Right ventricle myocardium superior (tissue), 1 donor: ENCODE measurements at places on chromosomes 7 and 10.

DNA sequence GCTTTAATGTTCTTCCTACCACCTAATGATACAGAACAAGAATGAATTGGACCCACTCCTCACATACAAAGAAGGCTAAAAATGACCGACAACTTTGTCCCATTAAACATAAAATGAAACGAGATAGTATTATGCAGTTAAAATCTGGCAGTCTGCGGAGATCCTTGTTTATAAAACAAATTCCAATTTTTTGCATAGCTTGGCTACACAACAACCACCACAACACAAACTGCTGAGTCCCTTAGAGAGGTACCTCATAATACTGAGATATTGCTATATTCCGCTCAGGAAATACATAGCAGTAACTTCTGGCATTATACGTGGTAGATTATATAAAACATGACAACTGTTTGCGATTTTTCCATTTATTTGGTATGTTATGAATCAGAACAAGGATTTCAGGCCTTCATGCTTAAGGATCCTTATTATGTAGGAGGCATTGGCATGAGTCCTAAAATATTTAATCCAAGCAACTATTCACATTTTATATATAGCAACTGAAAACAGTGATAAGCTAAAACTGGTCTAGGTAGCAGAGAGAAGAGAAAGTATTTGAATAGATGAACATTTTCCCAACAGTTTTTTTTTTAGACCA lies 96.0 kb downstream of the ANK3 start:
- no peak for DNase-seq

DNA sequence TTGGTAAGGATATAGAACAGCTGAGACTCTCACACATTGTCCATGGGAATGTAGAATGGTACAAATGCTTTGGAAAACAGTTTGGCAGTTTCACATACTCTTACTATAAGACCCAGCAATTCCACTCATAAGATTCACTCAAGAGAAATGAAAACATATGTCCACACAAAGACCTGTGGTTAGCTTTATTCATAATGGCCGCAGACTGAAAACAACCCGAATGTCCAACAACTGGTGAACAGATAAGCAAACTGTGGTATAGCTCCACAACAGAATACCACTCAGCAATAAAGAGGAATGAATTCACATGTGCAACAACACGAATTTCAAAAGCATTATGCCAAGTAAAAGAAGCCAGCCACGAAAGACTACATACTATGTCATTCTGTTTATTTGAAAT lies 33.5 kb upstream of the CUL1 start:
- DNase-seq = no peak

GRCh38 chr7:79790656-79791262 lies 337.3 kb upstream of the MAGI2 start:
- no peak for DNase-seq

GRCh38 chr7:7897949-7898515 lies 70.6 kb upstream of the GLCCI1 start:
- no peak for DNase-seq

- DNase-seq = no peak
Observed at GRCh38 chr7:157136372-157136771, 2.4 kb upstream of the UBE3C start.

DNA sequence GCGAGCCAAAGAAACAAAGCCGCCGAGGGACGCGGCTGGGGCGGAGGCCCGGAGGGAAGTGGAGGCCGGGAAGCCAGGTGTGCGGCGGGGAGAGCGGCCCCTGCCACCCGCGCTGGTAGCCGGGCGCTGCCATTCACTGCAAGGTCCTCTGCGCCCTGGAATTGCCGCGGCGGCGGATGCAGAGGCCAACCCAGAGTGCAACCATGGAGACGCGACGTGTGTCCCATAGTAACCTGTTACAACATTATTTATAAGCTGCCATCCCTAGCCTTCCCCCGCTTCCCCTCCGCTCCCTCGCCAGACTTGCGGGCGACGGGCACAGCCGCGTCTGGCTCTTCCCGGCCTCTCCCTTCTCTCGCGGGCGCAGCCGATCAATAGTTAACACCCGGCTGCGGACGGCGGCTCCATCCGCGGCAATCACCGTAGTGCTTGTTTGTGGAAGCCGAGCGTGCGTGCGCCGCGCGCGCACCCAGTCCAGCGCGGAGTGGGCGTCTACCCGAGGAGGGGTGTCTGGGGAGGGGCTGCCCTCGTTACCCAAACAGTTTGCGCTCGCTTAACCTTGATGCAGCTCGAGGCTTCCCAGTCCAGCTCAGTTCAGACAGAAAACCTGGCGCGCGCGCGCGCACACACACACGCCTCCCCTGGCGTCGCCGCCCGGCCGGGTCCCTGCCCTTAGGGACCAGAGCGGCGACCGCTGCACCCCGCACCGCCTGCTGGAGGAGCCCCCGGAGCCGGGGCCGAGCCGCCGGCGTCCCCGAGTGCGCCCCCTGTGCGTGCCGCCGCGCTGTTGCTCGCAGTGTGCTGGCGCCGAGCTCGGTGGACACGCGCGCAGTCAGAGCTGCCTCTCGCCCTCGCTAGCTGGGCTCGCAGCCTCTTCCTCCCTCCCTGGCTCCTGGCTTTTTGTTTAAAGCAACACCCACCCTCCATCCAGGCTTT lies 165.4 kb upstream of the DPP6 start:
- no peak for DNase-seq

GRCh38 chr7:17123020-17123419 lies 175.4 kb upstream of the AHR start:
- no peak for DNase-seq

GRCh38 chr10:77531441-77532001 lies 106.1 kb downstream of the KCNMA1 start:
- peak; percentile 61 for DNase-seq

- no peak for DNase-seq
Observed at GRCh38 chr7:46616636-46617035, 695.6 kb upstream of the IGFBP3 start.

DNA sequence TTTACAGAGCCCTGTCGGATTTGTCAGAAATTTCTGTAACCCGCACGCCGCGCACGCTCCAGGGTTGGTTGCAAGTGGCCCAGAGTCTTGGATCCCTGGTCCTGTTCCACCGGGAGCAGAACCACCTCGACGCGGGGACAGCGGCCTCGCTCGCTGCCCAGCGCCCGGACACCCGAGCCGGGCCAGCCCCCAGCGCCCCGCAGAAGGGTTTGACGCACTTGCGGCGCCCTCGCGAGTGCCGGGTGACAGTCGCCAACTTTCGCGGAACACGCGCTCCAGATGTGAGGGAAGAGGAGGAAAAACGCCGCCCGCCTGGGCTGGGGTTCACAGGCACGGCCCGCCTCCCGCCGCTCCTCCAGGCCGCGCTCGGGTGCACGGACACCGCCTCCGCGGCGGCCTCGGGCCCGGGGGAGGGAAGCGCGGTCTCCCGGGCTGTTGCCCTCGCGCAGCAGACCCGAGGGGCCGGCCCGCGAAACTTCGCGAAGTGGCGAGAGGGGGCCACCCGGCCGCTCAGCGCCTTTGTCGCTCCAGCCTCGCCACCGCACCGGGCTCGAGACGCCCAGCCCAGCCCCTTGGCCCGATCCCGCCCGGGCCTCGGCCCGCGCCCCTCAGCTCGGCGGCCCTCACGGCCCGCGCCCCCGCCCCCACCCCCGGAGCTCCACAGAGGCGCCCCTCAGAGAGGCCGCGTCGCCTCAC lies 514 bp downstream of the RNF216 start:
- DNase-seq = peak; percentile 72

- DNase-seq = peak; percentile 82
Observed at GRCh38 chr10:96765406-96766240, 45.3 kb upstream of the PIK3AP1 start.

GRCh38 chr10:4767033-4767814 lies 58.8 kb upstream of the AKR1E2 start:
- DNase-seq = no peak

DNA sequence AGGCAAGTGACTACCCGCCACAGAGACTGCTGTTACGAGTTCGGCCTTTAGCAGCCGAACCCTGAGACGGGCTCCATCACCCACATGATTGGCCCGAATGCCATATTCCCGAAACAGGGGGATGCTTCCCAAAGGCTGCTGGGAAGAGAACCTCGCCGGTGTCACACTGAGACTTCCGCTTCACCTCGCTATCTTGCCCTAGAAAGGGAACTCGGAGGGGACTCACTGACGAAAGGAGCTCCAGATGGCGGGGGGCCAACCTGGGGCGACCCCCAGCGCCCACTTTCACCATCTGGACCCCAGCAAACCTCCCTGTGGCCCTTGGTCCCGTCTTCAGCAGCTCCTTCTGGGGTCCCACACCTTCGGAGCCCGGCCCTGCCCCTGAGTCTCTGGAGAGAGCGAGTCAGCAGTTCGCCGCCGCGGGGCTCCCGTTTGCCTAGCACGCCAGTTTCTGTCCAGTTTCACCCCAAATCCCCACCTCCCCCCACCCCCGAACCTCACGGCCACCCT lies 529 bp downstream of the HPS1 start:
- no peak for DNase-seq

- no peak for DNase-seq
Observed at GRCh38 chr10:110057456-110057855, 49.7 kb downstream of the ADD3 start.

- no peak for DNase-seq
Observed at GRCh38 chr10:100579261-100580090, 43.7 kb downstream of the HIF1AN start.
